ENCODE measurements at places on chromosomes 13 and 19.

GRCh38 chr13:49221590-49221965 is 1.4 kb downstream of the MLNR start:
- DNase-seq: no peak

- no peak for DNase-seq
Measured at GRCh38 chr13:104008075-104008474, 941.9 kb upstream of the SLC10A2 start.

DNA sequence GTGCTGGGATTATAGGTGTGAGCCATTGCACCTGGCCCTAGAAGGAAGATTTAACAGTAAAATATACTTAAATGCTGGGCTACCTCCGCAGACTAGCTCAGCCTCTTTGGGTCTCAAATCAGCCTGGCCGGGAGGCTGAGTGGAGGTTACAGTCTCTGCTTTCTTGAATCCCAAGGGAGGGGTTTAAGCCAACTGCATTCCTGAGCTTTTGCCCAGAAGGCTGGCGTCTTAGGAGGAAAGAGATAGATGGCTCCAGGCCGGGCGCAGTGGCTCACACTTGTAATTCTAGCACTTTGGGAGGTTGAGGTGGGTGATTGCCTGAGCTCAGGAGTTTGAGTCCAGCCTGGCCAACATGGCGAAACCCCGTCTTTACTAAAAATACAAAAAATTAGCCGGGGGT is 623 bp upstream of the C5AR1 start:
- no peak for DNase-seq

DNA sequence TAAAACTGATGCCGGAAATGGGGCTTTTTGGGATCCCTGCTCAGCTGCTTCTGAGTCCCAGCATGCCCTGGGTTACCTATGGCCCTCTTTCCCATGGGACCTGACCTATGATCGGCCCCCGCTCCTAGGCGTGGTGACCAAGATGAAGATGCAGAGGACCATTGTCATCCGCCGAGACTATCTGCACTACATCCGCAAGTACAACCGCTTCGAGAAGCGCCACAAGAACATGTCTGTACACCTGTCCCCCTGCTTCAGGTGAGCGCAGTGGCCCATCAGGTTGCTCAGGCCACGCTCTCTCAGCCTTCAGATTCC is 1.5 kb downstream of the RPS11 start:
- no peak for DNase-seq

DNA sequence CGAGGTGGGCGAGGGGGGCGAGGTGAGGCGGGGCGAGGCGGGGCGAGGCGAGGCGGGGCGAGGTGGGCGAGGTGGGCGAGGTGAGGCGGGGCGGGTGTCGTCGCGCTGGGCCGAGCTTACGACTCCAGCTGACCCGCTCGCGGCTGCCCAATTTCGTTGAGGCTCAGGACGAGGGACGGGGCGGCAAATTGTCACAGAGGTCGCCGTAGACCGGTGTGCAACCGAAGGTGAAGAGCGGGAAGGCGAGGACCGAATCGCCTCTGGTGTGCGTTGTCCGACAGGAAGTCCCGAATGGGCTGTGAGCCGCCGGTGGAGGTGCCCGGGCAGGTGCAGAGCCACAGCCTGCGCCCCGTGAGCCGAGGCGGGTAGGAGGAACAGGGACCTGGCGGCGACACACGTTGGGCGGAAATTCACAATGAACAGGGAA is at the start of gene LACC1:
Gene LACC1, plus strand, starts transcription at position 150 of the 427 bp plus-strand sequence. CDS start 1,082 bp downstream, outside the sequence.
- DNase-seq: no peak

- DNase-seq: no peak
Measured at GRCh38 chr13:113332615-113333014, 31.3 kb downstream of the GRTP1 start.

DNA sequence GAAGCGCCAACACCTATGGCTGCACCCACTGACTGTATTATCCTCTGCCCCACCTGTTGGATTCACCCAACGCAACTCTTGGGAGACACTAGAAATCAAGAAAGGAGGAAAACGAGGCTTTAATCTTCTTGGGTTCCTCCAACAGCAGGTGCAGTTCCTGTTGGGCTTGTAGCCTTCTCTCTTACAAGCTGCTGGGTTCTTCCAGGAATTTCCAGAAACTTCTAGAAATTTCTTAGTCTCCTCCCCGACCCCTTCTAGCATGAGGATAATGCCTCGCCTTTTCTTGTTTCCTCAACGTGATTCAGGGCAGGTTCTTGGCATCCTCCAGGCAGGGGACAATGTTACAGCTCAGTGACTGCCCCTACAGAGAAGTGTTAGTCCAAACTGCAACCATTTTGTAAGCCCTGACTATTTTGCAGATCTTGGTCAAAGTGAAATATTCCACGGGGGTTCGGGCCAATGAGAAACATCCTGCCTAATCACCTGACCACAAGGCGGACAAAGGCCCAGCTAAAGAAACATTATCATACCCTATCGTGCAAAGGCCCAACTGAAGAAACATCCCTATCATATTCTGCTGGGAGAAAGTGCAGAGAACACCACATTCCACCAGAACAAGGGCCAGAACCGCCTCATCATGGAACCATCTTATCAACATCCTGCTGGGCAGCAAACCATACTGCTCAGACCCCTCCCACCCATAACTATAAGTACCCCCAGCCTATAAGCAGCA is 614 bp upstream of the PNMA8A start:
- DNase-seq: no peak

GRCh38 chr13:72716776-72717175 is 10.7 kb downstream of the MZT1 start:
- DNase-seq: no peak

- DNase-seq: no peak
Measured at GRCh38 chr13:111060237-111060919, 54.7 kb upstream of the ARHGEF7 start.

GRCh38 chr19:48445256-48445605 is 552 bp upstream of the GRWD1 start:
- DNase-seq: no peak

- DNase-seq: no peak
Measured at GRCh38 chr19:33620611-33621010, 1.1 kb upstream of the CHST8 start.

DNA sequence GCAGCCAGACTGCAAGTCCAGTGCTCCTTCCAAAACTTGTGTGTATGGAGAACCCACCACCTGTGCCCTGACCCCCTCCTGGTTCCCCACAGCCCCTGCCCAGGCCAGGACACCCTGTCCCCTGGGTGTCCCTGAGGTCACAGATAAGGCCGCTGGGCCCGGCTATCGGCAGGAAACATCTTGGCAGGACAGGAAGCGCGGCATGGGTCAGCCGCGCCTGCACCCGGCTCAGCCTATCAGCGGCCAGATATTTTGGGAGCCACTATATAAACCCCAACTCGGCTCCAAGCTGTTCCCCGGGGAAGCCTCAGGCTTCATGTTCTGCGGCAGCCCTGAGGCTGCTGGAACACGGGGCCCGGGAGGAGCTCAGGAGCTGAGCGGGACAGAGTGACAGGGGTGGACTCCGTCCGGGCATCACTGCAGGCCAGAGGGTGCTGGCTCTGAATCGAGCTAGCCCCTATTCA is 60.8 kb downstream of the AP1M1 start:
- no peak for DNase-seq

DNA sequence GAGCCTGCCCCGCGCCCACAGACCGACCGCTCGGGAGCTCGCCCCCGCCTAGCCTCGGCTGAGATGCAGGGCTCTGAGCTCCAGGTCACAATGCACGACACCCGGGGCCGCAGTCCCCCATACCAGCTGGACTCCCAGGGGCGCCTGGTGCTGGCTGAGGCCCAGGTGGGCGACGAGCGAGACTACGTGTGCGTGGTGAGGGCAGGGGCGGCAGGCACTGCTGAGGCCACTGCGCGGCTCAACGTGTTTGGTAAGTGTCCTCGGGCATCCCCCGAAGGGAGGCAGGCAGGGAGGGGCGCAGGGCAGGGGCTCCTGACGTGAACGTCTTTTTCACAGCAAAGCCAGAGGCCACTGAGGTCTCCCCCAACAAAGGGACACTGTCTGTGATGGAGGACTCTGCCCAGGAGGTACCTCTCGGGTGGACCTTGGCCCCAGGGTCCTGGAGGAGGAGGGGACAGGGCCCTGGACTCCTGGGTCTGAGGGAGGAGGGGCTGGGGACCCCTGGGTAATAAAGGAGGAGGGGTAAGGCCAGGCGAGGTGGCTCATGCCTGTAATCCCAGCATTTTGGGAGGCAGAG is 3.3 kb downstream of the BCAM start:
- no peak for DNase-seq

DNA sequence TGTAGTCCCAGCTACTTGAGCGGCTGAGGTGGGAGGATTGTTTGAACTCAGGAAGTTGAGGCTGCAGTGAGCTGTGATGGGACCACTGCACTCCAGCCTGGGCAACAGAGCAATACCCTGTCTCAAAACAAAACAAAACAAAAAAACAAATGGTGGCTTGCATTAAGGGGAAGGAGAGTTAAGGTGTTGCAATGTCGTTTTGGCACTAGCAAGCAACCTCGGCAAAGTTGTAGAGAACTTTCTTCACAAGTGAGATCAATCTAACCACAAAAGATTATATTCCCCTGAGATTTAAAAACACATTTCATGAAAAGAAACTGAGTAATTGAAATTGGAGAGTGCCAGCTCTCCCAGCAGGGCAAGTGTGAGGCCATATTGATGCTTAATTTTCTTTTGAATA is 153.7 kb downstream of the KLF5 start:
- no peak for DNase-seq

- DNase-seq: peak; percentile 72
Measured at GRCh38 chr19:10891405-10892086, 20.2 kb downstream of the CARM1 start.

GRCh38 chr19:46303691-46304397 is 7.0 kb downstream of the HIF3A start:
- no peak for DNase-seq

GRCh38 chr13:99307648-99308339 is 595 bp upstream of the GPR183 start:
- DNase-seq: no peak

GRCh38 chr19:48444129-48444935 is 1.5 kb upstream of the GRWD1 start:
- DNase-seq: no peak

- no peak for DNase-seq
Measured at GRCh38 chr19:40360020-40360707, 11.7 kb downstream of the PLD3 start.

- DNase-seq: no peak
Measured at GRCh38 chr13:41611385-41611784, 154.0 kb downstream of the RGCC start.

- no peak for DNase-seq
Measured at GRCh38 chr13:110520431-110521295, 40.9 kb downstream of the RAB20 start.

GRCh38 chr19:1774989-1775772 is 21.9 kb downstream of the ONECUT3 start:
- no peak for DNase-seq

GRCh38 chr13:70908795-70909194 is 800.5 kb upstream of the KLHL1 start:
- no peak for DNase-seq

Data from right renal cortex interstitium (tissue), 3 donors.